ENCODE measurements at places on chromosomes 5 and 9. TPM values are rescaled to one million over a fixed set of nuclear protein-coding genes. Genes with fewer than 3 reads are reported as not detected.

Gene PRDM12
- not detected for total RNA-seq

Gene C9orf153
- total RNA-seq, result 0.21 TPM

Gene PTGS1
- total RNA-seq, result 0.58 TPM

Gene MYORG
- 1.7 TPM for total RNA-seq

Gene COL15A1
- total RNA-seq, result 0.19 TPM

Gene PCDHA1
- total RNA-seq, result not detected

DNA sequence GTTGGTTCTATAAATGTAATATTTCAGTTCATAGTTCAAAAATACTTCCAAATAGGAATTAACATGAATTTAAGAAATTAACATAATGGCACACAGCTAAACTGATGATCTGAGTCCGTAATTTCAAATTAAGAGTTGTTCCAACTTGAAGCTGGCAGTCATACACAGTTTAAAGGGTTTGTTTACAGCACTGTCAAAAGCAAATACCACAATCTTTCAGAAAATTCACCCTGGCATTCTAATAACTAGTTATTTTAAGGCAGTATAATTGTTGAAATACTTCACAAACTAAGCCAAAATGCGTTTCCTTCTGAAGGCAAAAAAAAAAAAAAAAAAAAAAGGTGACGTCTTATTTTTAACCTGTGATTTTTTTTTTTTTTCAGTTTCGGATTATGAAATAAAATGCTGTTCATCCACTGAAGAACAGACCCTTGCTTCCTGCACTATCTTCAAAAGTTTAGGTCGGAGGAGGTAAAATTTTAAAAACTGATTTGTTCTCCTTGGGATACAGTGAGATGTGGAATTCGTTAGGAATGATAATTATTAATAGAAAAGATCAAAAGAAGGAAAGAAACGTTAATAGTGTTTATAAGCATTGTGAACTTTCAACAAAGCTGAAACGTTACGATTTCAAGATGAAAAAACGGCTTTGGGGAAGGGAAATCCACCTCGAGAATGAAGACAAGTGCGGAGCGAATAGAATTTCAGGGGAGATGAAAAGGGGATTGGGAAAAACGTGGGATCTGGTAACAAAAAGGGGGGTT, 850 bp downstream of the IL6ST start:
- H3K27me3 ChIP-seq, result no peaks in the 10 kb centered on the region
- H3K27ac ChIP-seq, result peak overlapping the region; percentile 100

DNA sequence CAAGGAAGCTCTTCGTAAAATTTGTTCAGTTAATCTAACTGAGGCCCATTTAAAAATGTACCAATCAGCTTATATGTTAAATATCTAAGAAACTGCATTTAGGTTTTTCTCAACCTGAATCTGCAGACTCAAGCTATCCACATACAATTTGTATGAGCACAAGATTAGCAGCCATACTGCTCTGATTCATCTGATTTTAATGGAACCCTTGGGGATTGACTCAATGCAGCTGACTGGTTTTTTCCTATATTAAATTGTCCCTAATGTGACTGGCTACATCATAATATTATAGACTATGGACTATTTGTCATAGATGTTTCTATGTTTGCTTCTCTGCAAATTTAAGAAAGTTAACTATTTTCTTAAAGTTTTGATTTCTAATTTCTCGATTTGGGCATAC, 451.0 kb upstream of the TUSC1 start:
- H3K27ac ChIP-seq, result no peak overlapping the region
- H3K27me3 ChIP-seq, result no peaks in the 10 kb centered on the region
- no peak overlapping the region for H3K4me3 ChIP-seq

DNA sequence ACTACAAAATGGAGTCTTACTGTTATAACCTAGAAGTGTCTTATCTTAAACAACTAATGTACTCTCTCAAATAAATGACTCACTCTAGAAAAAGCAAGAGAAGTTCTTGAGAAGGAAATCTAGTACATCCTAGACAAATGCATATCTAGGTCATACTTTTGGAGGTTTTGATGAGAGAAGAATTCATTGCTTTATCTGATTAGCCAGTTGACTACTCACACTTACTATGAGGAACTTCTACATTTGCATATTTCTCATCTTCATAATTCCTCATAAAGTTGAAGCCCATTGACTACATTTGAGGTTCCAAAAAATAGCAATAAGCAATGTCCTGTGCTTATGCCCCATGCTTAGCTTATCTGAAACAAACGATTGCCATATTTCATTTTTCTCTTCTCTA, 2.8 kb downstream of the JAKMIP2 start:
- peaks cover 2% of the 10 kb centered on the region for H3K36me3 ChIP-seq
- peak overlapping the region; percentile 72 for H3K27ac ChIP-seq
- peaks cover 15% of the 10 kb centered on the region for H3K4me1 ChIP-seq
- DNase-seq, result no peak

- no peak overlapping the region for H3K4me3 ChIP-seq
- H3K4me1 ChIP-seq, result no peaks in the 10 kb centered on the region
- H3K27ac ChIP-seq, result no peak overlapping the region
- no peak for DNase-seq
- H3K36me3 ChIP-seq, result peaks cover 2% of the 10 kb centered on the region
Measured at GRCh38 chr5:7015586-7016256, 302.5 kb downstream of the TENT4A start.

- H3K4me1 ChIP-seq, result peaks cover 15% of the 10 kb centered on the region
- no peak for DNase-seq
- H3K4me3 ChIP-seq, result no peak overlapping the region
- no peaks in the 10 kb centered on the region for H3K36me3 ChIP-seq
- no peaks in the 10 kb centered on the region for H3K27me3 ChIP-seq
Measured at GRCh38 chr9:36128349-36128748, 8.2 kb upstream of the GLIPR2 start.

- H3K4me3 ChIP-seq, result no peak overlapping the region
- peaks cover 3% of the 10 kb centered on the region for H3K36me3 ChIP-seq
- H3K27me3 ChIP-seq, result no peaks in the 10 kb centered on the region
- no peak overlapping the region for H3K27ac ChIP-seq
- no peak for DNase-seq
- no peaks in the 10 kb centered on the region for H3K4me1 ChIP-seq
Measured at GRCh38 chr5:125912028-125912427, 511.2 kb upstream of the GRAMD2B start.

DNA sequence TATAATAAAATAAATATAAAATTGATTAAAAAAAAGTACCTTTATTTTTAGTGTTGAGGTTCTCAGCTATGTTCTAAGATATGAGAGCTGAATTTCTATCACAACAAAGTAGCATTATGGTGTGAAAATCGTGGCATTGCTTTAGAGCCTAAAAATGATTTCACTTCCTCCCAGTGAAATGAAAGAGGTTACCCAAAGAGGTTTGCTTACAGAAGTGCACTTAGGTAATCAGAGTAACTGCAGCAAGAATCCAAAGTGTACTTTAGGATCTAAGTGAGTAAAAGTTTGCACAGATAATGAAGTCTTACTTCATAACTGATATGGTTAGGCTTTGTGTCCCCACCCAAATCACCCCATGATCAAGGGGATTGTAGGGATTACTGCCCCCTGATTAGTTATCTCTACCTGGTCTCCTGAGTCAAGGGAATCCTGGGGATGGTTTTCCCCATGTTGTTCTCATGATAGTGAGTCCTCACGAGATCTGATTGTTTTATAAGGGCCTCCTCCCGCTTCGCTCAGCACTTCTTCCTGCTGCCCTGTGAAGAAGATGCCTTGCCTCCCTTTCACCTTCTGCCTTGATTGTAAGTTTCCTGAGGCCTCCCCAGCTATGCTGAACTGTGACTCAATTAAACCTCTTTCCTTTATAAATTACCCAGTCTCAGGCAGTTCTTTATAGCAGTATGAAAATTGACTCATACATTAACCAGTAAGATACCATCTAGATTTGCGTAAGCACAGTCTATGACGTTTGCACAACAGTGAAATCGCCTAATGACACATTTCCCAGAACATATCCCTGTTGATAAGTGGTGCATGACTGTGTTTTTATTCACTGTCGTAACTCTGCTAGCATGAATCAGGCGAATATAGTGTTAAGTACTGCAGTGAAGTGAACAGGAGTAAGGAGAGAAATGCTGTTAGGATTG, 40.3 kb upstream of the LRRC70 start:
- H3K4me1 ChIP-seq, result peaks cover 11% of the 10 kb centered on the region
- peaks cover 7% of the 10 kb centered on the region for H3K36me3 ChIP-seq
- no peaks in the 10 kb centered on the region for H3K27me3 ChIP-seq
- peak overlapping the region; percentile 69 for H3K27ac ChIP-seq
- peak; percentile 17 for DNase-seq
- H3K4me3 ChIP-seq, result peak overlapping the region; percentile 18

GRCh38 chr9:78131969-78132700, 100.5 kb upstream of the GNAQ start:
- H3K27me3 ChIP-seq, result no peaks in the 10 kb centered on the region
- DNase-seq, result no peak
- peaks cover 32% of the 10 kb centered on the region for H3K4me1 ChIP-seq
- no peaks in the 10 kb centered on the region for H3K36me3 ChIP-seq
- peak overlapping the region; percentile 81 for H3K4me3 ChIP-seq

DNA sequence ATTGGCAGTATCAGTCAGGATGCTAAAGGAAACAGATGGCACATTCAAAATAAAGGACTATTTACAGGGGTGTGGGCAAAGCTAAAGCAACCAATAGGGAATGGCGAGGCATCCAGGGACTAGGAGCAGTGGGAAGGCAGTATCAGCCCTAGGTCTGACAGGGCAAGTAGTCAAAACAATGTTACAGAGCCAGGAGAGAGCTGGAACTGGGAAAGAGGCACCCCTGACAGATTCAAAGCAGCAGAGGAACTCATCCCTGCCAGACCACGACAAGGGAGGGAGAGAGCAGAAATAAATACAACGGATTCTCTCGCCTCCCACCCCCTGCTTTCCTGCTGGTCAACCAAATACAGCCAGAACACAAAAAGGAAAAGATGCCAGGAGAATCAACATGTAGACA, 371.5 kb downstream of the NR2F1-AS1 start:
- no peak for DNase-seq
- no peaks in the 10 kb centered on the region for H3K36me3 ChIP-seq
- H3K4me3 ChIP-seq, result no peak overlapping the region
- H3K27me3 ChIP-seq, result no peaks in the 10 kb centered on the region

DNA sequence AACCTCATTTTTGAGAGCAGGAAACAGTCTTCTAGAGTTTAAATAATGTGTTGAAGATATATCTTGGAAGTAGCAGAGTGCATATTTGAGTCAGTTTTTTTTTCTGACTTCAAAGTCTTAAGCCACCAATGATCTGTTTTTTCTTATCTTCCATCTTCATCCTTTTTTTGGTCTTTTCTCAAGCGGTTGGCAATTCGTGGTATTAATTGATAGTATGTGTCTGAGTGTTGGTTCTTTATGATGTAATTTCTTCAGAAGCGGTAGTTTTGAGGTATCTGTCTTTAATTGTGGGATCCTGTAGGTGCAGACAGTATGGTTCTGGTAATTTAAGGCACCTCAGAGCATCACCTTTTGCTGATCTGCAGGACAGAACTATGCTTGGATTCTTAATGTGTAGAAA, 3.9 kb downstream of the CSNK1G3 start:
- H3K27me3 ChIP-seq, result no peaks in the 10 kb centered on the region
- peaks cover 84% of the 10 kb centered on the region for H3K4me1 ChIP-seq
- peak overlapping the region; percentile 60 for H3K4me3 ChIP-seq
- DNase-seq, result no peak

- H3K4me3 ChIP-seq, result no peak overlapping the region
- no peak overlapping the region for H3K27ac ChIP-seq
- no peak for DNase-seq
- H3K4me1 ChIP-seq, result no peaks in the 10 kb centered on the region
Measured at GRCh38 chr9:14653511-14653910, 39.7 kb downstream of the ZDHHC21 start.

- DNase-seq, result no peak
- H3K36me3 ChIP-seq, result no peaks in the 10 kb centered on the region
- no peak overlapping the region for H3K27ac ChIP-seq
- peaks cover 37% of the 10 kb centered on the region for H3K27me3 ChIP-seq
- no peak overlapping the region for H3K4me3 ChIP-seq
- H3K4me1 ChIP-seq, result no peaks in the 10 kb centered on the region
Measured at GRCh38 chr5:7756453-7756852, 94.5 kb downstream of the CFAP90 start.

DNA sequence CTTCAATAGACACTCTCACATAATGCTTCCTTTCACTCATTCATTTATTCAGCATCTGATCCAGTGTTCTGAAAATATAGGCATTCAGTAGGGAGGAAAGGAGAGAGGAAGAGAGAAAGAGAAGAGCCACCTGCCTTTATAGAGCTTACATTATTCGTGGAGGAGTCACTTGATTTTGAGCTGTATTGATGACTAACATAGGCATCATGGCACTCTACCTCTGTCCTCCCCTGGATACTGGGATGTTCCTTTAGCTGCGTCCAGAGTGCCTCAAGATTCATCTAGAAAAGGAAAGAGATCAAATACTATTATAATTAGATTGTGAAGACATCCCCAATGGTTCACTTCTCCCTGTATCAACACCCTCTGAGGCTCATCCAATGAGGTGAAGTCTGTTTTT, 345.1 kb downstream of the SPATA31D1 start:
- H3K36me3 ChIP-seq, result no peaks in the 10 kb centered on the region
- H3K4me1 ChIP-seq, result no peaks in the 10 kb centered on the region
- no peak overlapping the region for H3K27ac ChIP-seq
- no peak for DNase-seq
- H3K4me3 ChIP-seq, result no peak overlapping the region

- H3K27ac ChIP-seq, result no peak overlapping the region
- H3K36me3 ChIP-seq, result peaks cover 3% of the 10 kb centered on the region
- no peak overlapping the region for H3K4me3 ChIP-seq
- peaks cover 18% of the 10 kb centered on the region for H3K27me3 ChIP-seq
- peaks cover 6% of the 10 kb centered on the region for H3K4me1 ChIP-seq
- DNase-seq, result no peak
Measured at GRCh38 chr9:115164511-115164974, 46.6 kb upstream of the TNC start.

DNA sequence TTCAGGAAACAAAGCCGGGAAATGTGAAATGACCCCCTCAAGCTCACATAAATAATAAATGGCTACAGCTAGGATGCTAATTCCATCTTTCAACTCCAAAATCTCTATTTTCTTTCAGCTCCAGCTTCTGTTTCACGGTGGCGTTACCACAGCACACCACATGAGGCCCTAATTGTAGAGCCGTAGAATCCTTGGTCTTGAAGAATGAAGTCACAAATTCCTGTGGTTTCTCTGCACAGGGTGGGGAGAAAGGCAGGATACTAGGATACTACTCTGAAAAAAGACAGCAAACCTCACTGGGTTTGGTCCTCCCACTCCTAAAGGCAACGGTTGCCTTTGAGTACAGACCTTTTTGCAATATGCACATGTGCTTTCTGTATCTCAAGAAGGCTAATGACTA, 13.9 kb upstream of the RARS1 start:
- H3K4me3 ChIP-seq, result no peak overlapping the region
- no peaks in the 10 kb centered on the region for H3K36me3 ChIP-seq
- H3K27ac ChIP-seq, result no peak overlapping the region
- no peaks in the 10 kb centered on the region for H3K27me3 ChIP-seq
- H3K4me1 ChIP-seq, result peaks cover 3% of the 10 kb centered on the region
- DNase-seq, result no peak

- DNase-seq, result no peak
- no peaks in the 10 kb centered on the region for H3K4me1 ChIP-seq
- H3K36me3 ChIP-seq, result no peaks in the 10 kb centered on the region
- H3K27ac ChIP-seq, result no peak overlapping the region
Measured at GRCh38 chr5:85896514-85896913, 721.2 kb upstream of the COX7C start.
